ENCODE measurements at places on chromosomes 6 and 20.

GRCh38 chr6:100678027-100678426, 203.1 kb downstream of the ASCC3 start:
- DNase-seq, result no peak

- DNase-seq, result no peak
Observed at GRCh38 chr6:75486850-75487518, 6.6 kb downstream of the FILIP1 start.

DNA sequence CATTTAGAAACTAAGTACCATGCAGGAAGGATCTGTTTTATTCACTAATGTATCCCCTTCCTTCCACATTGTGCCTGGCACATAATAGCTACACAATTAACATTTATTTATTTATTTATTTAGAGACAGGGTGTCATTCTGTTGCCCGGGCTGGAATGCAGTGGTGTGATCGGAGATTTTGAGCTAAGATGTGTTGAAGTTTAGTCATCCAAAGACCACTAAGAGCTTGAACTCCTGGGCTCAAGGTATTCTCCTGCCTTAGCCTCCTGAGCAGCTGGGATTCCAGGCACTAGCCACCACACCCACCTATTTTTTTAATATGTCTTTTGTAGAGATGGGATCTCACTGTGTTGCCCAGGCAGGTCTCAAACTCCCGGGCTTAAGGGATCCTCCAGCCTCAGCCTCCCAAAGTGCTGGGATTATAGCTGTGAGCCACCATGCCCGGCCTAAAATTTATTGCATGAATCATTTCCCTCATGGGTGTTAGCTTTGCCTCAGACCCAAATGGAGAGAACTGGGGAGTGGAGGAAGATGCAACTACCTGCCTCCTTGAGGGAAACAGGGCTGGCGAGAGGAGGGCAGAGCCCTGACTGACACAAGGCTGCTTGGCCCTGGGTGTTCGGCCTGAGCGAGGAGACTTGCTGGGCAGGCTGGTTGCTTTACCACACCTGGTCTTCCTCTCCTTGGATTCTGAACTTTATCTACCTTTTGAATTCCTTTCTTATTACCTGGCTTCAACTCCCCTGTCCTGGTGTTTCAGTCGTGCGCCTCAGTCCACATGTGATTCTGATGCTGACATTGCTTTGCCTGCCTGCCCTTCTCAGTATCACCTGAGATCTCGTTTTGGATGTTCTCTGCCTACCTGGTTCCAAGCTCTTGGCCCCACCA, 1.7 kb upstream of the DYNLT1 start:
- DNase-seq, result peak; percentile 86

- DNase-seq, result no peak
Observed at GRCh38 chr6:7580537-7580926, 9.5 kb upstream of the SNRNP48 start.

Measured in esophagus muscularis mucosa (tissue), 4 donors.